Muscle of leg (tissue), 16 donors: ENCODE measurements at places on chromosomes 3 and 15.

- no peak for DNase-seq
Measured at GRCh38 chr15:68098465-68098864, 44.4 kb downstream of the PIAS1 start.

- DNase-seq = no peak
Measured at GRCh38 chr3:16146015-16146730, 28.3 kb upstream of the GALNT15 start.

GRCh38 chr15:36694574-36694973 is 115.1 kb downstream of the CDIN1 start:
- no peak for DNase-seq

GRCh38 chr3:27315003-27315402 is 54.2 kb downstream of the NEK10 start:
- no peak for DNase-seq

DNA sequence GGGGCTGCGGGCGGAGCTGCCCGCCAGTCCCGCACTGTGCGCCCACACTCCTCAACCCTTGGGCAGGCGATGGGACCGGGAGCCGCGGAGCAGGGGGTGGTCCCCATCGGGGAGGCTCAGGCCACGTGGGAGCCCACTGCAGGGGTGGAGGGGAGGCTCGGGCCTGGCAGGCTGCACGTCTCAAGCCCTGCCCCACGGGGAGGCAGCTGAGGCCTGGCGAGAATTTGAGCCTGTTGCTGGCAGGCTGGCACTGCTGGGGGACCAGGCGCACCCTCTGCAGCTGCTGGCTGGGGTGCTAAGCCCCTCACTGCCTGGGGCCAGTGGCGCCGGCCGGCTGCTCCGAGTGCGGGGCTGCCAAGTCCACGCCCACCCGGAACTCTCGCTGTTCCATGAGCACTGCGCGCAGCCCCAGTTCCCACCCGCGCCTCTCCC is 34.3 kb downstream of the NKIRAS1 start:
- DNase-seq = no peak

- peak; percentile 42 for DNase-seq
Measured at GRCh38 chr15:31212326-31213080, 111.0 kb upstream of the TRPM1 start.

- DNase-seq = no peak
Measured at GRCh38 chr3:4799266-4800256, 179.7 kb upstream of the BHLHE40 start.

DNA sequence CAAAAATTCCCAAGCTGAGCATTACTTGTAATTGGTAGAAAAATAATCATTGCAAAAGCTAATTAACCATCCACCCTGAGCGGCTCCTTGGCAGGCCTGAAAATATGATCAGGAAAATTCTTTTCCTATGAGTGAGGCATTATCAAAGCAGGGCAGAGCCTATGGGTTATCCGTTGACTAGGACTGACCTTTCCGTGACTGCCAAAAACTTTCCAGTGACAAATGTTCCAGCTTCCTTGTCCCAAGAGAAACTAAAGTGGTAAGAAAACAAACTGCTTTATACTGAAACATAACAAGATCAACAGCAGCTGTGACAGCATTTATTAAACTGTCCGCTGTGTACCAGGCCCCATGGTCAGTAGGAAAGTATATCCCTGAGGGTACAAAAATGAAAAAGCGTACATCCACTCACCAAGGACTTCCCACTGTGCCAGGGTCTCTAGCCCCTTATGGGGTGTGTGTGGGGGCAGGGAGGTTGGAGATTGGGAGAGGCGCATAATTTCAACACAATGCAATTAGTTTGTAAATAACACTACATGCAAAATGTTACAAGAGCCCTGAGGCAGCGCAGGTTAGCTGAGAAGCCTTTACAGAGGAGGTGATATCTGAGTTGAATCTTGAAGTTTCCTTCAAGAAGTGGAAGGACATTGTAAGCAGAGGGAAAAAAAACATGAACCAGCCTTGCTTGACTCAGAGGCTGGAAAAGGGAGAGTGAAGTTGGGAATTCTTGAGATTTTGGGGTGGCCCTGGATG is 8.5 kb downstream of the LIPC start:
- DNase-seq = peak; percentile 67

DNA sequence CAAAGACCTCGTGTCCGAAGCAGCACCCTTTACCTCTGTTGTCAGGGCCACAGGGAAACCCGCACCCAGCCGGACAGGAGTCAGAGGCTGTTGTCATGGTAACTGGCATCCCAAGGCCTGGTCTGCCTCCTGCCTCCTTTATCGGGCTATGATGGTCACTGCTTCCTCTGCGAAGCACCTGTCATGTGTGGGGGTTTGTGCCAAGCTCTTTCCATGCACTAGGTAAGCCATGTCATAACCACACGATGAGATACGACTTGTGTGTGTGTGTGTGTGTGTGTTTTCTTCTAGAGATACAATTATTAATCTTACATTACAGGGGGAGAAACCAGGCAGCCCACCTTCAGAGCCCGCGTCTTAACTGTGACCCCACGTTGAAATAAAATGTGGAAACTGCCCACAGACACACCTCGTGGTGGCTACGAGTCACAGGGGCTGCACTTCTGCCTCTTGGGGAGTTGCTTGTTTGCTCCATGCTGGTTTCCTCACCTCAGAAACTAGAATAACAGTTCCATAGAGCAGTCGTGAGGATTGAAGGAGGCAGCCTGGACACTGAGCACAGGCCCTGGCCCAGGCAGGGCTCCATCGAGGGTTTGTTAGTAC is 18.0 kb downstream of the ZDHHC19 start:
- DNase-seq = no peak

GRCh38 chr3:101163554-101163953 is 156.8 kb downstream of the IMPG2 start:
- no peak for DNase-seq

DNA sequence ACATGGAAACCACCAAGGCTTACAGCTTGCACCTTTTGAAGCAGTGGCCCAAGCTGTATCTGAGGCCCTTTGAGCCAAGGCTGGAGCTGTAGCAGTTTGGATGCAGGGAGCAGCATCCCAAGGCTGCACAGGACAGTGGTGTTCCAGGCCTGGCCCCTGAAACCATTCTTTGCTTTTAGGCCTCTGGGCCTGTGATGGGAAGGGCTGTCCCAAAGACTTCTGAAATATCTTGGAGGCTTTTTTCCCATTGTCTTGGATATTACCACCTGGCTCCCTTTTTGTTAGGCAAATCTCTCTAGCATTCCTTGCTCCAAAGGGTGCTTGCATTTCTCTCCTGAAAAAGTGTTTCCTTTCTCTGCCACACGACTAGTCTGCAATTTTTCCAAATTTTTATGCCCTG is 302.8 kb upstream of the MDFIC2 start:
- no peak for DNase-seq

DNA sequence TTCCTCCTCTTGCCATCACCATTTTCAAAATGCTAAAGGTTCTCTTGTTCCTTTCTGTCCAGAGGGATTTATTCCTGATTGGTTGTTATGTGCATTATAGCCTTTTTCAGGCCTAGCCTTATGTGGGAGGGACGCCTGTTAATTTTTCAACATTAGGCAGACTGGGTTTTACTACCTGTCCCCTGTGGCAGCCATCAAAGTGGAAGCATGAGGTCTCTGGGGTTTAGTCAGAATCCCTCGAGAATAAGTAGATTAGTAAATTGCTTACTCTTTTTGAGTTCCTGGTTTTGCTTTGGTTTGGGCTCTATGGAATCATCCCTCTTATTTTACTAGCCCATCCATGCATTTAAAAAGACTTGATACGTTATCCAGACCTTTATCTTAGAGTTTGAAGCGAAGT is 32.4 kb downstream of the PAK2 start:
- no peak for DNase-seq

- peak; percentile 91 for DNase-seq
Measured at GRCh38 chr15:92715758-92716157, 60.2 kb upstream of the FAM174B start.

- no peak for DNase-seq
Measured at GRCh38 chr3:171286580-171287249, 173.5 kb downstream of the TNIK start.

DNA sequence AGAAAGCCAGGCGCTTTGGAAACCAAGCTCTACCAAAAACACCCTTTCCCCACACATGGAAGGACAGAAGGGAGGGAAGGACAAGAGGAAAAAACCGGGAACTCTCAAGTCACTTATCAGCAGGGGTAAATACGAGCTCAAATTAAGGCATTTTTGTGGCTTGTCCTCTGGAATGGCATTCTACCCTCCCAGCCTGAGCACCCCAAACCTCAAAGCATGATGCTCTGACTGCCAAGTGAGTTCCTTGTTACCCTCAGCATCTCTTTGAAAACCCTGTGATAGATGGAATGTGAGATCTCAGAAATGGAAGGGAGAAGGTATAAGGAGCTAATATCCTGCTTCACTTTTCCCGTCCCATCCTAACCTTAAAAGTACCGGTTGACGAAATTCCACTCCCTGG is 8.1 kb upstream of the CSPG5 start:
- no peak for DNase-seq

DNA sequence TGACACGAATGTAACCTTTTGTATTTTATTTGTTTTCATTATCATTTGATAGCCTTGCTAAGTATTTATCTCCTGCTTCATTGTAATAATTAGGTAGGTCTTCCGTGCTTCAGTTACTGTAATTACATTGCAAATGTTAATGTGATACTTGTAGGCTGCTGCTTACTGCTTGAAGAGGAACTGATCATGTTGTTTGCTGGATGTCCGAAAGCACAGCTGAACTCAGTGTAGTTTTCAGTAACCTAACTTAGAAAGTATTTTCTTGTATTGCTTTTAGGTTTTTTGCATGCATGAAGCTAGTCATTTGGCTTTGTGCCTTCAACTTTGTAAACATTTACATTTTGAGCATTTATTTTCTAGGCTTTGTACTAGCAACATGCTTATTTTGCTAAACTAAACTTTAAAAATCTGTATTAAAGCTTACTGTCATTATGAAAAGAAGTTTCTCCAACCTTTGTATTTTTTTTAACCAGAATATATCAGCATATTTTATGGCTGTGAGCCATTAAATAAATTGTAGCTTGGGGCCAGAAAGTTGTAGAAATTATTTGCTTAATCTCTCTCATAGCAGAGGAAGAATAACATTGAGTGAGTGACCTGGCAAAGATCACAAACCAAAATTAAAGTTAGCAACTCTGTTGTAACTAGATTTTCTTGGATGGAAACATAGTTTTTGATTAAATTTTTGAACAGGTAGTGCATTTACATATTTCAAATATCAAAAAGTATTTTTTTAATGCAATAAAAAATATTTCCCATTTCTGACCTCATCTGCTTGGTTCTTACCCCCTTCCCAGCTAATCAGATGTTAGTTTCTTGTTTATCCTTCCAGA is 30.7 kb downstream of the SACM1L start:
- DNase-seq = peak; percentile 20

DNA sequence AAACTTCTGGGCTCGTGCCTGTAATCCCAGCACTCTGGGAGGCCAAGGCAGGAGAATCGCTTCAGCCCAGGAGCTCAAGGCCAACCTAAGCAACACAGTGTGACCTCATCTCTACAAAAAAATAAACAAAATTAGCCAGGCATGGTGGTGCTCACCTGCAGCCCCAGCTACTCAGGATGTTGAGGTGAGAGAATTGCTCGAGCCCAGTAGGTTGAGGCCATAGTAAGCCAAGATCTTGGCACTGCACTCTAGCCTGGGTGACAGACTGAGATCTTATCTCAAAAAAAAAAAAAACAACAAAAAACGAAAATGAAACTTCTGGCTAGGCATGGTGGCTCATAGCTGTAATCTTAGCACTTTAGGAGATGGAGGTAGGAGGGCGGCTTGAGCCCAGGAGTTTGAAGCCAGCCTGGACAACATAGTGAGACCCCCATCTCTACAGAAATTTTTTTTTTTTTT is 53.7 kb downstream of the PIK3CB start:
- no peak for DNase-seq

- peak; percentile 35 for DNase-seq
Measured at GRCh38 chr3:74465715-74466410, 148.6 kb downstream of the CNTN3 start.

DNA sequence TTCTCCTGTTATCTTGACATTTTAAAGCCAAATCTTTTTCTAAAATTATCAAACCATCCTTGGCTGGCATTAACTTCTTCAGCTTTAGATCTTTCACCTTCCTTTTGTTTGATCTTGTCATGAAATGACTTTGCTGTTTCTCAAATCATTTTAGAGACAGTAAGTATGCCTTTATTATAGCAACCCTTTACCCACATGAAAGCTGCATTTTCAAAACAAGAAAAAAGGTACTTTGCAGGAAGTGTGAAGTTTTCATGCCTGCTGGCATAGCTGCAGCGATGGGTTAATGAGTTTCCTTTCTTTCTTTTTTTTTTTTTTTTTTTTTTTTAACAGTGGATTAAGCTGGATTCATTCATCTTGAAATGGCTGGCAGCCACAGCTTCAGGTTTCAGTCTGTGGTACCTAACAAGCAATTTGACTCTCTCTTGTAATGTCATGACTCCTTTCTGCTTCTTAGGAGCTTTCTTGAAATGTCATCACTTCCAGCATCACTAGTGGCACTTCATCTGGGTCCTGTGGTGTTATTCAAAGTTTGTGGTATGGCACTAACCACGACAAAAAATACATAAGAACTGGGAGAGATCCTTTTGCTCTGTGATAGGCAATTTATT is 18.8 kb downstream of the SLC25A26 start:
- DNase-seq = no peak

GRCh38 chr15:63950911-63951481 is 95.3 kb downstream of the DAPK2 start:
- no peak for DNase-seq

- DNase-seq = no peak
Measured at GRCh38 chr3:194446172-194446571, 40.6 kb downstream of the ATP13A3 start.

GRCh38 chr3:171563298-171563697 is 103.1 kb upstream of the TNIK start:
- no peak for DNase-seq

DNA sequence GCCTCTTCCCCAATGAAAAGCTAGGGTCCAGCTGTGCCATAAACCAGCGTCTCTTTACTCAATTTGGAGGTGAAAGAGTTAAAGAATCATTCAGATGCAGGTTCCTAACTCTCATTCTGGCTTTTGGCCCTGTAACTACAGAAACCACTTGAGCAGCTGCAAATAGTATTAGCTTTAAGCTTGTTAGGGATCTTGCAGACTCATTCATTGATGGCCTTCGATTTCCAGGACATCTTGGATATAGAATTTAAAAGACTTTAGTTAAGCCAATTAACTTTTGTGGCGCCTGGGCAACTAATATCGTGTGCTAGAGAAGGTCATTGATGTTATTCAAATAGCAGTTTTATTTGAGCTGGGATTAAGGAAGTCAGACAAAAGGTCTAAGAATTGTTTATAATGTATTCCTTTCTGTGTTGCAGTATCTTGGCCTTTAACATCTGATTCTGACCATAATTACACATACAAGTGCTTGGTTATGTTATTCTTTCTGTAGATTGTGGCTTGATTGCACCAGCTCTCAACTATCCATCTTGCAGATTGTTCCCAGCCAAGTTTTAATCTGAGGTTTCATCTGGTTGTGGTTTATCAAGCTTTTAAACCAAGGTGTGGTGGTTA is 185.3 kb downstream of the CACNA2D3 start:
- DNase-seq = peak; percentile 83

GRCh38 chr3:159824333-159824732 is 164.3 kb upstream of the IL12A start:
- peak; percentile 73 for DNase-seq

- DNase-seq = no peak
Measured at GRCh38 chr3:9777694-9778021, 7.9 kb upstream of the CAMK1 start.

- DNase-seq = no peak
Measured at GRCh38 chr3:30502742-30503073, 103.7 kb upstream of the TGFBR2 start.
